ENCODE measurements at places on chromosomes 2 and 18.
A peak's percentile ranks its signal among the peaks of the same experiment; 100 is the strongest.

- no peak for DNase-seq
Observed at GRCh38 chr2:241358470-241358869, 2.4 kb downstream of the FARP2 start.

GRCh38 chr2:12716032-12716281, 779 bp upstream of the TRIB2 start:
- DNase-seq, result peak; percentile 69

DNA sequence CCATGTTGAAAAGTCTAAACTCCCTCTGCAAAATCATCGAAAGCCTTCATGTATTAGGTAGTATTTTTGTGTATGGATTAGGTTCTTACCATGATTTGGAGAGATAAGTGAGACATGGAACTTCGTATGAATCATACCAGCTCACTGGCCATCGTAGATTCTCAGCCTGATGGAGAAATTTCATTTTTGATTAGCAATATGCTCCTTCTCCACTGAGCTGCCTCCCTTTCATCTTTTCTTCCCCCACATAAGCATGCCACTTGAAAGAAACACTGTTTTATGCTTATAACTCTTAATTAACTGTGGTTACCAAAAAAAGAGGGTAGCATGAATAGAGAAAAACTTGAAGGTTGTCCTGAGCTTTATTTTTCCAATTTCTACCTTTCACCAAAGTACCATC, 111.9 kb downstream of the NCK2 start:
- no peak for DNase-seq

DNA sequence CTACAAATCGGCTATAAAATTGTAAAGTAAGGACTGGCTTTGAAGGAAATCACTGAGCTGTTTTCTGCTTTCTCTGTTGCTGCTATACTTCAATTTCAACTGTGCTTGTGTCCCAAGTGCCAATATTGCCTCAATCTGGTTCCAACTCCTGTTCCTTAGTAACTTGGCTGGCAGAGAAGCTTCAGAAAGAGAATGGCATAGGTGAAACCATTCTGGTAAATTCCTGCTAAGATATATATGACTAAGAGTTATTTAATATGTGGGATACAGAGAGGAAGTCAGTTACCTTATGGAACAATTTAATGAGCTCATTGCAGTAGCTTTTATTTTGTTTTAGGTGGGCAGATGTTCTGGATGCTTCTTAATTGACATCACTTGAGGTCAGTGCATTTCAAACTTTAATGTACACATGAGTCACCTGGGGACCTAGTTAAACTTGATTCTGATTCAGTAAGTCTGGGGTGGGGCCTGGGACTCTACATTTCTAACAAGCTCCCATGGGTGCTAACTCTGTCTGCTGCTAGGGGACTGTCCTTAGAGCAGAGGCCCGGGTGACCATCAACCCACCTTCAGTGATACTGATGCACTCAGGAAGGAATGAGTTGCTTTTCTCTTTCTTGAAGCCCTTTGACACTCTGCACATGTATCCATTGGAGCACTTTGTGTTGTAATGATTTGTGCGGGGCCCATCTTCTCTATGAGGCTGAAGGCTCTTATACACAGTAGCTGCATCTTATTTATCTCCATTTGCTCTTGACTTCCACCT, 47.6 kb downstream of the LIPG start:
- no peak for DNase-seq

DNA sequence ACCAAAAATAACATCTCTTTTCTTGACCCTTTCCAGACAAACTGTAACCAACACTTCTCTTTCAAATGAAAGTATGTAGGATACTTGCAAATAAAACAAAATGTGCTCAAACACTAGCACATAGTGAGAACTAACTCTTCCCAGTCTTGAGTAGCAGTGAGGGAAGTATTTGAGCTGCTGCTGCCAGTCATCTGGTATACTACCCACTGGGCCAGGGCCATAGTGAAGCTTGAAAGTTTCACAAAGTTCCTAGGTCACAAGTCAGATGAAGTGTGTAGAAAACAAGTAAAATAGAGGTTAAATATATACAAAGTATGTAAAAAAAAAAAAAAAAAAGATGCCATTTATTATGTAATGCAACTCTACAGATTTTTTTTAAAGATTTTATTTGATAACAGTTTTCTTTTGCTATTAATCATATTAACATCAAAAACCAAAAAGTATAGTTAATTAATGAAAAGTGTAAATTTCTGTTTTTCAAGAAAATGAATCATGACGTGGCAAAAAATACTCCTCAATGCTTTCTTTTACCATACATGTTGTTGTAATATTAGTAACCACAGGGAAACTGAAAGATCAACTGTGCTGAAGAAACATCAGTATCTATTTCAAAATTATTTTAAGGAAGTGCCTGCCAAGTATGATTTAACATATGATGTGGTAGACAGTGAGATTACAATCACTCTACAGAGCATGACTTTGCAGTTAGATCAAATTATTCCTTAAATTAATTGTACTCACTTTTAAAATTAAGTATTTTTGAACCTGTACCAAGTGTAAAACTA, 21.6 kb upstream of the TRIB2 start:
- DNase-seq, result no peak

- DNase-seq, result no peak
Observed at GRCh38 chr2:236775511-236775910, 205.9 kb downstream of the ACKR3 start.

DNA sequence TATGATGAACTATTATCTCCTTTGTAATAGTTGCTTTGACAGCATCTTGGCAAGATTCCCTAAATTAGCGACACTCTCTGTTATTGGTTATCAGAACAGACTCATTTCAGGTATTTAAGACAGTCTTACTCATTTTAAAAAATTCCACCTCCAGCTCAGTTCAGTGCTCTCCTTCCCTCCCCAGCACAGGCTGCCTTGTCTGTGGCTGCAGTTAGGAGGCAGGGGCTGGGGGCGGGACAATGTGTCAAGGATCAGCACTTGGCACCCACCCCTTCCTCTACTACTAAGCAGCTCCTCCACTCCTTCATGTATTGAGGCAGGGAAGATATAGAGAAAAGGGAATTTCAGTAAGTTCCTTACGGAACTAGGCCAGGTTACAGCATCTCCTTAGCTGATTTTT, 85.0 kb downstream of the VSNL1 start:
- DNase-seq, result no peak

DNA sequence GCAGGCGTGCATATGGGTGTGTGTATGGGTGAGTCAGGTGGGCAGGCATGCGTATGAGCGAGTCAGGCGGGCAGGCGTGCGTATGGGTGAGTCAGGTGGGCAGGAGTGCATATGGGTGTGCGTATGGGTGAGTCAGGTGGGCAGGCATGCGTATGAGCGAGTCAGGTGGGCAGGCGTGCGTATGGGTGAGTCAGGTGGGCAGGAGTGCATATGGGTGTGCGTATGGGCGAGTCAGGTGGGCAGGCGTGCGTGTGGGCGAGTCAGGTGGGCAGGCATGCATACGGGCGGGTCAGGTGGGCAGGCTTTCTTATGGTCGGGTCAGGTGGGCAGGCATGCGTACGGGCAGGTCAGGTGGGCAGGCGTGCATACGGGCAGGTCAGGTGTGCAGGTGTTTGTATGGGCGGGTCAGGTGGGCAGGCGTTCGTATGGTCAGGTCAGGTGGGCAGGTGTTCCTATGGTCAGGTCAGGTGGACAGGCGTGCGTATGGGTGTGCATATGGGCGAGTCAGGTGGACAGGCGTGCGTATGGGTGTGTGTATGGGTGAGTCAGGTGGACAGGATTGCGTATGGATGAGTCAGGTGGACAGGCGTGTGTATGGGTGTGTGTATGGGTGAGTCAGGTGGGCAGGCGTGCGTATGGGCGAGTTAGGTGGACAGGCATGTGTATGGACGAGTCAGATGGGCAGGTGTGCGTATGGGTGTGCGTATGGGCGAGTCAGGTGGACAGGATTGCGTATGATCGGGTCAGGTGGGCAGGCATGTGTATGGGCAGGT, 28.7 kb upstream of the KLF11 start:
- no peak for DNase-seq

GRCh38 chr2:226673314-226673723, 126.3 kb downstream of the IRS1 start:
- DNase-seq, result no peak

- no peak for DNase-seq
Observed at GRCh38 chr2:45826884-45827635, 175.6 kb downstream of the PRKCE start.

- DNase-seq, result no peak
Observed at GRCh38 chr2:19758658-19759057, 143.1 kb downstream of the TTC32 start.

- no peak for DNase-seq
Observed at GRCh38 chr2:37869771-37870170, 55.3 kb upstream of the RMDN2 start.

DNA sequence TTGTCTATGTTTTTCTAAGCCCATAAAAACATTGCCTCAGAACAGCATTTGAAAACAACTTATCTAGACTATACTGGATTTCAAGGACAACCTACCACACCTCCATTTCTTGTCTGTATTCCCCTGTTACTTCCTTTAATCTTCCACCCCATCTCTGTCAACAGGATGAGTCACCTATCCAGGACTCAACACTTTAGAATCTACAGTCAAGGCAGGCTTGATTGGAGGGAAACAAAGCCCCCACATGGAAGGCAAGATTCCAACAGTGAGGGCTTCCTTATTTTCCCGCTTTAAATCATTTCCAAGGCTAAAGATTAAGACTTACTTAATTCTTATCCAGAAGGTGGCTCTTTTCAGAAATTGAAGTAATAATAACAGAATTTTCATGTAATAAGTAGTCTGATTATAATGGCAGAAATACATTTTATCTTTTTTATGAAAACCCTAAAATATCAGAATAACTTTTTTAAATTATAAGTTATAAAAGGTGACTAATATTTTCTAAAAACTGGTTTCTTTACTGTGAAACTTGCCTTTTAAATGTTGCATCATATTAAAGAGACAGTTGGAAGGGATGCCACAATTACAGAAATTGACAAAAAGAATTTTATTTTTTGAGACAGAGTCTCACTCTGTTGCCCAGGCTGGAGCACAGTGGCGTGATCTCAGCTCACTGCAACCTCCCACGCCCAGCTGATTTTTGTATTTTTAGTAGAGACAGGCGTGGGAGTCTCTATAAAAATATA, 138.7 kb upstream of the CCDC150 start:
- no peak for DNase-seq

DNA sequence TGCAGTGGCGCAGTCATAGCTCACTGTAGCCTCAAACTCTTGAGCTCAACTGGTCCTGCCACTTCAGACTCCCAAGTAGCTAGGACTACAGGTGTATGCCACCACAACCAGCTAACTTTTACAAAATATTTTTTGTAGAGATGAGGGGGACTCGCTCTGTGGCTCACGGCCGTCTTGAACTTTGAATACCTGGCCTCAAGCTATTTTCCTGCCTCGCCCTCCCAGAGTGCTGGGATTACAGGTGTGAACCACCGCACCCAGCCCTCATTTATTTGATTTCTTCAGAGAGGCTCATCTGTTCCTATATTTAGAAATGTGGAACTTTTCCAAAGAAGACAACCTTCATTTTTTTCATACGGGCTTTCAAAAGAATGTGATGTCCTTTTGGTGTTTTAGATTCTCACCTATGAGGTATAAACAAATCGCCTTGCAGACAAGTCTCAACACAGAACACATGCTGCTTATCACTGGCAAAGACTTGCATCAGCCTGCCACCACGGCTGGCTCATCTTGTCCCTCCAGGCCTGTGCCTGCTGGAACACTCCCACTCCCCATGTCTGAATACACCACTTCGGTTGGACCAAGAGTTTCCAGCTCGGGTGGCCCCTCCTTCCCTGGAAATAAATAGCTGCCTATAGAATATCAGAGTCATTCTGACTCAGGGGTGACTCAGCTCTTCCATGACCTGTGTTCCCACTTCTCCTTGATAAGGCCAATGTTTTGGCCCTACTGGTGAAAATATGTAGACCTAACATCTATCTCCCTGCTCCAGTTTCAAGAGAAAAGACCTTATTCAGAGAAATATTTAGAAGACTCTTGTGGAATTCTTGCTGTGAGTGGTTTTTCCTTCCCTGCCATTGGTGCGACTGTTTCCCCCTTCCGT, 202.6 kb downstream of the TGIF1 start:
- peak; percentile 61 for DNase-seq

- DNase-seq, result no peak
Observed at GRCh38 chr2:36409335-36409734, 53.8 kb downstream of the CRIM1 start.

- no peak for DNase-seq
Observed at GRCh38 chr2:17911491-17912260, 33.2 kb downstream of the KCNS3 start.

GRCh38 chr2:215764441-215765048, 248.8 kb downstream of the MREG start:
- DNase-seq, result no peak

- DNase-seq, result no peak
Observed at GRCh38 chr2:221422516-221423209, 149.4 kb downstream of the EPHA4 start.

DNA sequence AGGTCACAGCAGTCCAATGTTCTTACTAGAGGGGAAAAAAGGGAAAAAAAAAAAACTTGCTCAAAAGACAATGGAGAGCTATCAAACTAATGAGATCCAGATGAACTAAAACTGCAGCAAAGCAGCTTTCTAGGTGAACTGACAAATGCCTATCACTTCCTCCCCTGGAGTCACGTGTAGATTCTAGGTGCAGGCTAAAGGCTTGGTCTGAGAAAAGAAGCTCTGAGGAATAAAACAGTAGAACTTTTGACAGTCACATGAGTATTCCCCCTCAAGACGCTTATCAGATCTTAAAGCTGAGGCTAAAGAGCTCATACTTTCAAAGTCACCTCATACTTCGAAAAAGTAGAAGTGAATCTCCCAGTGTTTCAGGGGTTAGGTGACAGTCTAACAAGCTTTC, 42.3 kb downstream of the SMAD2 start:
- DNase-seq, result no peak

DNA sequence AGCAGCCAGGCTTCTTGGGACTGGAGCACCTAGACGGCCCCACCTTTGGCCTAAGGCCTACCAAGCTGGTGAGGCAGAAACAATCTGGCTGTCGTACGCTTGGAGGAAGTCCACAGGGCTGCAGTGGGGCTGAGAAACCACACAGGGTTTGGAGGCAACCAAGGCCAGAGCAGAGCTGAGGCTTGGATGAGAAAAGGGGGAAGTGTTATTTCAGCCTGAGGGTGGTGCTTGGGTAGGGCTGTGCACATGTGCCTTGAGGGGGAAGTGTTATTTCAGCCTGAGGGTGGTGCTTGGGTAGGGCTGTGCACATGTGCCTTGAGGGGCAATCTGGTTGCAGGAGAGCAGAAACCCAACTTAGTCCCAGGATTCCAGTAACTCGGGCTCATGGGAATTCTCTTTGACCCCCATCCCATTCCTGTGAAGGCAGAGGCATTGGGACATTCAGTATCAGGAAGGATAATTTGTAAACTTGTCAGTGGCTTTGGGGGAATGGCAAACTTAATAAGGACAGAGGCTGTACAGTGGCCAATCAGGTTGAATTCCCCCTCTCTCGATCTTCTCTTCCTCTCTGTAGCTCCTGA, 971 bp upstream of the FBXO41 start:
- DNase-seq, result no peak

DNA sequence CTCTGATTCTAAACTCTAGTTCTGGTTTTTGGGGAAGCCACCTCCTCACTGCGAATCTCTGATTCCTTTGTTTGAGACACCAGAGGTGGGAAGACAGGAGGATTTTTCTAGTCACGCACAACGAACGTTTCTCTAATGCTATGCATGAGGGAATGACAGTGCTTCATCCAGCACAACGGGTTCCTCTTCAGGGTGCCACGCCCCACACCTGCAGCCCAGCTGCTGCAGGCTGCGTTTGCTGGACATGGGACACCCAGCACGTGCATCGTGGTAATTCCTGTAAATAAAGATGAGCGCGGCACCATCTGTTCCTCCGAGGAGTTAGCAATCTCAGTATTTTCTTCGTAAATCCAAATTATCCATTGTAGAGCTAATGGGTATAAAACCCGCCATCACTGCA, 37.5 kb upstream of the TPO start:
- no peak for DNase-seq

Measured in activated T-cell treated with anti-CD3 and anti-CD28 coated beads for 48 hours (primary cell).